A673 (cell line): ENCODE measurements at places on chromosomes 13 and 19. TPM values are rescaled to one million over a fixed set of nuclear protein-coding genes. Genes with fewer than 3 reads are reported as not detected.

- no peaks in the 10 kb centered on the region for H3K36me3 ChIP-seq
- H3K27ac ChIP-seq: no peak overlapping the region
- no peaks in the 10 kb centered on the region for H3K4me1 ChIP-seq
- H3K27me3 ChIP-seq: no peaks in the 10 kb centered on the region
- H3K4me3 ChIP-seq: no peak overlapping the region
- DNase-seq: no peak
Observed at GRCh38 chr13:55516610-55517009, 1624.1 kb upstream of the PRR20A start.

The ZNF536 gene
- total RNA-seq: 2.9 and 3.5 TPM in 2 replicates

DNA sequence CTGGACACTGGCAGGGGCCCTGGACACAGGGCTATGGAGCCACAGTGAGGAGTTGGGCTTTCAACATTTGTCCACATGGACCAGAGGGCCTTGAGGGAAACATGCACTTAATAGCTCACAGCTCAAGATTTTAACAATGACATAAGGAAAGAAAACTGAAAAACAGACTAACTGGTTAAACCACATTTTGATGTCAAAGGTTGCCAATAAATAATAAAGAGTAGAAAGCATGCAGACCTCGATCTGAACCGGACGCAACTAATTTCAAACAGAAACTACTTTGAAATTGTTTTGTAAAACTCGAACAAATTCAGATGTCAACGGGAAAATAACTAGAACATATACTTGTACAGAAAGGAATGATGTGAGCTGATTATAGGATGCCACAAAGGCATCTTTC lies 15.5 kb upstream of the ZNF888 start:
- no peaks in the 10 kb centered on the region for H3K4me1 ChIP-seq
- no peak overlapping the region for H3K4me3 ChIP-seq
- H3K27me3 ChIP-seq: no peaks in the 10 kb centered on the region

GRCh38 chr19:40908976-40909375 lies 26.9 kb upstream of the CYP2A7 start:
- H3K4me3 ChIP-seq: no peak overlapping the region
- no peak for DNase-seq
- H3K27me3 ChIP-seq: peaks cover 36% of the 10 kb centered on the region
- H3K4me1 ChIP-seq: no peaks in the 10 kb centered on the region
- H3K36me3 ChIP-seq: no peaks in the 10 kb centered on the region
- H3K27ac ChIP-seq: no peak overlapping the region

DNA sequence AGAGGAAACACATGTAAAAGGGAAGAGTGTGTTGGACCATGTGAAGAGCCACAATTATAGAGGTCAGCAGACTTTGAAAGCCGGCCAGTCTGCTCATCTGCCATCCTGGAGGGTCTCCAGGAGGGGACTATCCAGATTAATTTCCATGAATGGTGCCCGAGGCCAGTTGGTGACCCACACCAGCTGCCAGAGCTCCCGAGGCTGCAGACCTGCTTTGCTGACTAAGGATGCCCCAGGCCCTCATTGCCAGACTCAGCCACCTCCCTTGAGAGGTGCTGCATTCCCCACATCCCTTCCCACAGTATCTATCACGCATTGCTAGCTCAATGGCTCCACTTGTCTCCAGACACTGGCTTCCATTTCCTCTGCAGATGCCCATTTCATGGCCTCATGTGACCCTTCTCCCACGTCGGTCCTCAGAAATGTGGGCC lies 110.3 kb downstream of the NALCN start:
- H3K36me3 ChIP-seq: no peaks in the 10 kb centered on the region
- no peak overlapping the region for H3K27ac ChIP-seq
- DNase-seq: no peak
- no peaks in the 10 kb centered on the region for H3K27me3 ChIP-seq
- H3K4me1 ChIP-seq: no peaks in the 10 kb centered on the region
- no peak overlapping the region for H3K4me3 ChIP-seq

The CCDC70 gene
- total RNA-seq: not detected in 2 replicates

DNA sequence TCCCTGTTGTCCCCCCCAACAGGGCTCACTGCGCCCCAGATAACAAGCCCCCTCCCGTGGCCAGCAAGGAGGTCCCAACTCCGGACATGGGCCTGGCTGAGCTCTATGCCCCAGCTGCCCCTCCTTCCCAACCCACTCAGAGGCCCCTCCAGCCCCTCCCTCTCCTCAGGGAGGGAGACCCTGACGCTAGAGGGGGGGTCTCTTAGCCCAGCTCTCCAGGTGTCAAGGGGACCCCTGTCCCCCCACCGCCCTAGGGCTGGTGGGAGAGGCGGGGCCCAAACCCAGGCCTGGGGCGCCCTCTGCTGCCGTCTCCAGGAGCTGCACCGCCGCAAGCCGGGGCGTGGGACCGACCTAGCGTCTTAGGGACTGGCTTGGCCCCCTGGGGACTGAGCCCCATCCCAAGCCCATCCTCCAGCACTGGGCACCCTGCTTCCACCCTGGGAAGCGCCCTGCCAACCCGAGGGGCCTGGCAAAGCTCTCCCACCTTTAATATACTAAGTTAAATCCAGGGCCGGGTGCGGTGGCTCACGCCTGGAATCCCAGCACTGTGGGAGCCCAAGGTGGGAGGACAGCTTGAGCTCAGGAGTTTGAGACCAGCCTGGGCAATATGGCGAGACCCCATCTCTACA lies 1.4 kb downstream of the GRIN3B start:
- H3K27me3 ChIP-seq: peaks cover 44% of the 10 kb centered on the region
- no peak overlapping the region for H3K4me3 ChIP-seq
- DNase-seq: peak; percentile 74
- no peak overlapping the region for H3K27ac ChIP-seq
- H3K36me3 ChIP-seq: no peaks in the 10 kb centered on the region

The CEBPG gene
- 48.6 and 50.5 TPM in 2 replicates for total RNA-seq

DNA sequence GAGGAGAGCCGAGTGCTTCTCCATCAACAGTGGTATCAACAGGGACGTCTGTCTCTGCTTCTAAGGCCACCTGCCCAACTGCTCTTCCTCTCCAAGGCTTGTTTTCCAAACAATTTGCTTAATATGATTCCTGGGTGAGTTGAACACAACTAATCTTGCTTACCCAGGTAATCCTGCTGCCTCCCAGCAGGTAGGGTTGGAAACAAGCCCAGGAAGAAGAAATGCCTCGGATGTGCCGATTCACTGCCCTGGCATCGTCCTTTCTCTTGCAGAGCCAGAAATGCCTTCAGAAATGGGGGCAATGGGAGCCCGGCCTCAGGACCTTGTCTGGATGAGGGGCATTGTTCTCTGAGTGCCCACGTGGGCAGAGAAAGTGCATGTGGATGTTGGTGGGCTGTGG lies 51.9 kb upstream of the C1QTNF9B start:
- no peak for DNase-seq
- no peaks in the 10 kb centered on the region for H3K4me1 ChIP-seq
- H3K4me3 ChIP-seq: no peak overlapping the region
- H3K36me3 ChIP-seq: no peaks in the 10 kb centered on the region
- no peak overlapping the region for H3K27ac ChIP-seq

GRCh38 chr13:26679411-26680122 lies 81.0 kb downstream of the GPR12 start:
- no peak for DNase-seq
- no peak overlapping the region for H3K27ac ChIP-seq
- no peaks in the 10 kb centered on the region for H3K27me3 ChIP-seq
- H3K36me3 ChIP-seq: no peaks in the 10 kb centered on the region
- H3K4me3 ChIP-seq: no peak overlapping the region
